ENCODE measurements at places on chromosomes 13 and 19. TPM values are rescaled to one million over a fixed set of nuclear protein-coding genes. Genes with fewer than 3 reads are reported as not detected.
A peak's percentile ranks its signal among the peaks of the same experiment; 100 is the strongest.

The FUT2 gene
- not detected for total RNA-seq

The MYPOP gene
- 6.8 TPM for total RNA-seq

DNA sequence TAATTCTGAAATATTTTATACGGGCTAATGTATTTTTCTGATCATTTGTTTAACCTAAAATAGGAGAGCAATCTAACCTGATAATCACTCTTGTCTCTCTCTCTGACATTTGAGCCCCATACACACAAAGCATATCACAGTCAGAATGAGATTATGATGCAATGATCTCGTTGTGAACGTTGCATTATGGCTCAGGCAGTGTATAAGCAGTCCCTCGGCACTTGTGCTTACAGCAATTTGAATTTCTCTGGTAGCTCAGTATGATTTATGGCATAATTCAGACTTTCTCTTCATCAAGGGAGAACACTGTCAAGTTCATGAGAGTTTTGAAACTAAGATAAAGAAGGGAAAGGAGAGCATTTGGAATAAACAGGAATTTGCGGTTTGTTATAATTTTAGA, 256.1 kb downstream of the DACH1 start:
- no peak for DNase-seq

DNA sequence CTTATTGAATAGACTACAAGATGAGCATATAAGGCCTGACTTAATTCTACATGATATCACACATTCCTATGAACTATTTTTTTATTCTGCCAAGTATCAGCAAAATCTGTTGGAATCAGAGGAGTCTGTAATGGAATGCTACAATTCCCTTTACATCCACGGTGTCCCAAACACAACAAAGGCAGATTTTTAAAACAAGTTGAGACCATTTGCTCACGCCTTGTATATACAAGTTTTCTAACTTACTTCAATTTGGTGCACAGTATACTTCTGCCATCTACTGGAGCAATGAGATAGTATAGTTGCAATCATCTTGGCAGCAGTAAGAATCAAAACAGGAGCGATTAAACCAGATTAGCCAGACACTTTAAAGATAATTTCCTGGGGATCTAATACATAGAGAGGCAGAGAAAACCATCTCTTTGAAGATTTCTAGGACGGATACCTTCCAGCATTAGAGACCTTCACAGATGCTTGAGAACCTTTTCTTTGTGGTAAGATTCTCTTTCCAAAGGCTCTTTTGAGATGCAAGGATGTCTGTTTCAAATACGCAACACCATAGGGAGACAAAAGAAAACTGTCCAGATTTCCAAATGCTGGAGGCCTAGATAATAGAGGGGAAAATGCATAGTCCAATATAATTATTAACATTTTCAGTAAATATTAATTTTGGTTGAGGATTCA, 302.0 kb upstream of the MIR17HG start:
- peak; percentile 66 for DNase-seq

- DNase-seq = no peak
Measured at GRCh38 chr19:38642176-38642575, 5.3 kb upstream of the ACTN4 start.

DNA sequence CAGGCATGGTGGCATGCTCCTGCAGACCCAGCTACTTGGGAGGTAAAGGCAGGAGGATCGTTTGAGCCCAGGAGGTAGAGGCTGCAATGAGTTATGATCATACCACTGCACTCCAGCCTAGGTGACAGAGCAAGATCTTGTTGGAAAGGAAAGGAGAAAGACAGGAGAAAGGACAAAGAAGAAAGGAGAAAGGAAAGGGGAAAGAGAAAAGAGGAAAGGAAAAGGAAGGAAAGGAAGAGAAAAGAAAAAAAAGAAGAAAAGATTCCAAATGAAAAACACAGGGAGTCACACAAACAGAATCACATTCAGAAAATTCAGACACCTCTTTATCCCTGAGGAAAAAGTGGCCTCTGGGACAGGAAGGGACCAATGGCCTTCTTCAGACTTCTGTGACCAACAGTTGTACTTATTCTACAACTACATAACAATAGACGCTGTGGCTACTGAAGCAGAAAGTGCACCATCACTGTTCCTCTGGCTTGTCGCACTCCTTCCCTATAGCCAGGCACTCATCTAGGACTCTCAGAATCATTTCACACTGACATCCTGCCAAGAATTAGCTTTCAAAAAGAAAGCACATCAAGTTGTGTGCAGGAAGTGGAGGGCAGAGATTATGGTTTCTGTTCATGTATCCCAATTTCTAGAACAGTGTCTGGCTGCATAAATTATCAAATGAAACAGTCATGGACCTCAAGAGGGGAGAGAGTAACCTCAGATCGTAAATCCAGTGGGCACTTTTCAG, 5.9 kb downstream of the MTMR6 start:
- DNase-seq = no peak
